ENCODE measurements at places on chromosomes 6 and 20.

- DNase-seq: no peak
These were observed 8.6 kb downstream of the ADTRP start for GRCh38 chr6:11769811-11770545.

GRCh38 chr20:60785785-60786184 lies 466.3 kb upstream of the CDH4 start:
- no peak for DNase-seq

DNA sequence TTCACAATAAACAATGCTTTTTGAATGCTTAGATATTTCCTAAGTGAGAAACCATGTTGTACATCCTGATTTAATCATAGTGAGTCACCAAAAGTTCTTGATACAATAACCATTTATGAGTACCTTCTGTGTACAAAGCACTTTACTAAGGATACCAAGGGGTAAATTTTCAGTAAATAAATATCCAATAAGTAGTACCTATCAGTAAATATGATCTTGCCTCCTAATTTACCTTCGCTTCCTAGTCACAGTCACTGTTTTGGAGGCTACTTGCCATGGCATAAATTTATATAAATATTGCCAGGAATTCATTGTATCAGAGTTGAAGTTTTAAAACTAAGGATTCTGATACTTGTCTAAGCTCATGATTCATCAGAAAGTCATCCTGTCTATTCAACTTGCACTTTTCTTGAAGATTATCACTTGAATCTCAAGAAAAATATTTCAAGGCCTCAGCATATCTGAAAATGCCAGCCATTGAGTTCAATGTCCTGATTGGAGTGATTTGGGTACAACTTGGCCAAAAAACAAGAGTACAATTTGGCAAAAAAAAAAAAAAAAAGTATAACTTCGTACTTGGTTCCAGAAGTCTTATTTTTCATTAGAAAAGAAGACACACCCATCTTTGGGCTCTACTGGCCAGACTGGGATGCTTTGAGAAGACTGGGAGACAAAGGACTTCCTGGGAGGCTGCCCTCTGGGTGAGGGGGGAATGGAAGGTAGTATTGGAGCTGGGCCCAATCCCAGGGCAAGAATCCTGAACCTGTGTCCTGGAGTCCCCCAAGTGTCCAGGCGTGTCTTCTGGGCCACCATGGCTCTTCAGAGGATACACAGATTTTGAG lies 32.8 kb downstream of the RAB22A start:
- DNase-seq: no peak

GRCh38 chr6:17872908-17873307 lies 114.5 kb downstream of the KIF13A start:
- no peak for DNase-seq

DNA sequence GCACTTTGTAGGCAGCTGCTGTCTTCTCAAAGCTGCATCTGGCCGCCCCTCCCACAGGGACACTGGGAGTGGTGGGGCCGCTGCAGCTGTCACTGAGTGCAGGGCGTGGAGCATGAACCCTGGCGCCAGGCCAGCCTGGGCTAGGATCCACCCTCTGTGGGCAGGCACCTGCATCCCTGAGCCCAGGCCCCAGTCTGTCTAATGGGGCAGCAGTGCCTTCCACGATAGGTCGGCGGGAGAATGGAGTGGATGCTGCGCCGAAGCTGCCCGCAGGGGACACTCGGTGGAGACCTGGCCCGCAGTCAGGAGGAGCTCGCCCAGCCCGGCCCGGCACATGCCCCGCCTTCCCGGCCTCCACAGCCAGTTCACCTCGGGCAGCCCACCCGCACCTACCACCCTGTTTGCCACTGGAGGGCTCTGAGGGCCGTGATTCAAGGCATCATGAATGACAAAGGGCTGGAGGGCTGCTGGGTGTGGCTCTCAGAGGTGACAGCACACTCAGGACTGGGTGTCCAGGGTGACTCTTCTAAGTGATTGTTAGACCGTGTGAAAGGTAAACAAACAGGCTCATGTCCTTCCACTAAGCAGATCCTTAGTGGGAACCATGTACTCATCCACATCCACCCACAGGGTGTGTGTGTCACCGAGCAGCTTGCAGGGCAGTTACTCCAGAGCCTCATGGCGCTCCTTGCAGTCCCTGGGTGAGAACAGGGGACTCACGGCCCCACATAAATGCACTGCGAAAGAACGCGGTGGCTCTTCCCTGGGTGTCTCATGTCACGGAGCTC lies 133.9 kb downstream of the AGPAT4 start:
- no peak for DNase-seq

GRCh38 chr6:45830441-45831139 lies 185.1 kb downstream of the CLIC5 start:
- DNase-seq: no peak

DNA sequence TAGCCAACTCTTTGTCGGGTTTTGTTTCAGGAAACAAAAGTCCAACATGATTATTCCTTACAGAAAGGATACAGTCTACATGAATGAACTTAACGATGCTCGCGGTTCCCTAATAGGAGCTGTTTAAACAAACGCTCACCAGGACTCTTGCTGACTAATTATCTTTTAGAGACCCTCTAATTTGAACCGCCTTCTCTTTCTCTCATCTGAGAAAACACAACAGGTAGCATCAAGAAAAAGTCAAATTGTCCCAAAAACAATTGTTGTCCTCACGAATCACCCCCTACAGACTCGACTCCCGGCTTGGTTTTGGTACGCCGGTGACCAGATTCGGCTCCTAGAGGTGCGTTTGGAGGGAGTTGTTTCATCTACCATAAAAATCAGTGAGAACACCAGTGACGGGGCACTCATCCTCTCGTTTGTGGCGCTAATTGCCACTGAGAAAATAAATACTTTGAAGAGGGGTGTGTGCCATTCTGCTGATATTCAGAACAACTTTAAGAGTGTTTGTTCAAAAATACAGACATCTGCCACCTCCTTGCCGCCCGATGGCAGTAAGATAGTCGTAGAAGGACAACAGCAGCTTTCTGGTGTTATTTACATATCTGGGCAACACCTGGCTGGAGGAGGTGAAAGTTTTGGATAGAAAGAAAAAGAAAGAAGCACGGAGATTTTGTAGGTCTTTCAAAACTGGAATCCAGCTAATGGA lies 1.1 kb upstream of the SIM1 start:
- no peak for DNase-seq

GRCh38 chr6:27263886-27264285 lies 16.4 kb downstream of the PRSS16 start:
- no peak for DNase-seq

GRCh38 chr6:127514179-127514772 lies 4.9 kb downstream of the MTCL3 start:
- DNase-seq: no peak

- no peak for DNase-seq
These were observed 90.2 kb downstream of the ADTRP start for GRCh38 chr6:11688425-11688709.

GRCh38 chr20:50774515-50774914 lies 20.3 kb upstream of the BCAS4 start:
- no peak for DNase-seq

- DNase-seq: no peak
These were observed at the start of gene MATN4 for GRCh38 chr20:45308117-45308778. Gene MATN4, minus strand, starts transcription at chr20:45308299. Its CDS starts 2,717 bp downstream, at chr20:45305582.

DNA sequence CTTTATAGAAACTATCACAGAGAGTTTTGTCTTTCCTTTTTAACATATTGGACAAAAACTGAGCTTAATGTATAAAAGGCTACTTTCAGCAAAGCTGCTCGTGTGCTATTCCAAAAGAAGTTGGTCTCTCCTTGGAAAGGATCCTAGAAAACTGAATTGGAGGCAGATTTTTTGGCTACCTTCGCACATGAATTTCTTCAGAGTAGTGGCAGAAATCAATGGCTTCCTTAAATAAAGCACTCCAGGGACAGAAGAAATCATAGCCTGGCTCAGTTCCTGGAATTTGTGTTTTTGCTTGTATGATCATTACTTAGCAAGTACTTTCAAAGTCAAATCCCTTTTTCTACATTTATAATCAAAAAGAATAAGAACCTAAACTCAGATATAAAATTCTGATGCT lies 780.3 kb downstream of the PHF3 start:
- no peak for DNase-seq

DNA sequence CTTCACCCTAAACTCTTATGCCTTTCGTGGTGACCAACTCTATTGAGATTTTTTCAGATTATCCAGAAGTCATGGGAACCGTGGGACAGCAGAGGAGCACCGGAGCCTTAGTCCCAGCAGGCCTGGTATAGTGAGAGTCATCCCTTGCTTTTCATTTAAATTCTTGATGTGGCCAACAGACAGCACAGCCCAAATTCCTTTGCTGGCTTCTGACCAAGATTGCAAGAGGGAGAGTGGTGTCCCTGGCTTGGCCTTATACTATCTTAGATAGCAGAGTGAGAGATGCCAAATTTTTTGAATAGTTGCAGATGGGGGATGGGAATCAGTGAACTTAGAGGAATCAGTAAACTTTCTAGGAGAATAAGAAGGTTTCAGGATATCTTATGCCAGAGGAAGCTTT lies 7.8 kb downstream of the STX11 start:
- no peak for DNase-seq

GRCh38 chr20:49529470-49529869 lies 38.5 kb downstream of the PTGIS start:
- no peak for DNase-seq

DNA sequence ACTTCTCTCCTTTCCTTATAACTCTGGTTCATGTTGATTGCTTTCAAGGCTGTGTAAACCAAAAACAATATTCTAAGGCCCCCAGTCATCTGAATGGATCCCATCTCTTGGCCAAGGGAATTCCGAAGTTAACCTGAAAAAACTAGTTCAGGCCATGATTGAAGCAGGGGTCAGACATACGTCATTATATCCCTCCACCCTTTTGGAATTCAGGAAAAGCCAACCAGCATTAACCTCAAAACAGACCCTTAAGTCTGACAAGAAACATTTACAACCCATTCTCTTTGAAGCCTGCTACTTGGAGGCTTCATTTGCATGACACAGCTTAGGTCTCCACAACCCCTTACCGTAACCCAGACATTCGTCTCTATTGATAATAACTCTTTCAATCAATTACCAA lies 39.7 kb downstream of the SLC26A8 start:
- DNase-seq: no peak

DNA sequence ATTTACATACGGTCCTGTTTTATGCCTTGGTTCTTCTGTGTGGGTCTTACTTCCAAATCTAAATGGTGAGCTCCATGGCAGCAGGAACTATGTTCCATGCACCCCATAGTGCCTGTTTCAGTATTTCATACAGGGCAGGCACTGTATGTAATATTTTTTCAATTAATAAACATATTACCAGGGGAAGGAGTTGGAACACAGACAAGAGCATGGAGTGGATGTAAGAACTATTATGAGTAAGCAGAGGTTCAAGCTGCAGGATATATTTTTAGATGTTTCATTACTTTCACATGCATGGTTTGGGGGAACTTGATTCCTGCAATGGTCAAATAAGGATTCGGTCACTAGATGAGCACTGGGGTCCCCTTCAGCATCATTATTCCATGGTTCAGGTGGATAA lies 108.3 kb downstream of the KIF13A start:
- DNase-seq: no peak

DNA sequence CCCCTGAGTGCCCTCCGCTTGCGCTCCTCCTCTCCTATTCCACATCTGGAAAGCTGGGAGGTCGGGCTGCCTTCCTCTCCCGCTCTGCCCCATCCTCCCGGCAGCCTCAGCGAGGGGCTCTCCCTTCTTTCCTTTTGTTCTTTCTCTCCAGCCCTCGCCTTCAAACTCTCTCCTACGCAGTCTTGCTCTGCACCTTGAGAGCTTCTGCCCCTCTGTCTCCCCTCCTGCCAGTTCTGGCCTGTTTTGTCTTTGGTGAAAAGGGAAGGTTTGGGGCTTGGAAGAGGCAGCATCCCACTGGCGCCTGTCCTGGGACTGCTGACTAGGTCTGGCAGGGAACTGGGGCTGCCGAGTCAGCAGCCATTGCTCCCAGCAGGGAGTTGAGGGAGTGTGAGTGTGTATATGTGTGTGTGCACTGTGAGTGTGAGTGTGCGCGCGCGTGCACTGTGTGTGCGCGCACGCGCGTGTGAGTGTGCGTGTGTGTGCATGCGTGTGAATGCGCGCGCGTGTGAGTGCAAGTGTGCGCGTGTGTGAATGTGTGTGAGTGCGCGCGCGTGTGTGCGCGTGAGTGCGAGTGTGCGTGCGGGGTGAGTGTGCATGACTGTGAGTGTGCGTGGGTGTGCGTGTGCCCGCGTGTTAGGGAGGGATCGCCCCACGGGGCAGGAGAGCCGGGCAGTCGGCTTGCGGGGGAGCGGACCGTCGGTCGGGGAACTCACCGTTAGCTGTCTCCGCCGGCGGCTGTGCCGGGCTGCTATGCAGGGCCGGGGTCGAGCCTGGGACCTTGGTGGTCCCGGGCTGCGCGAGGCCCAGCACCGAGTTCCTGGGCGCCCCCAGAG lies 523 bp downstream of the CPXM1 start:
- no peak for DNase-seq

DNA sequence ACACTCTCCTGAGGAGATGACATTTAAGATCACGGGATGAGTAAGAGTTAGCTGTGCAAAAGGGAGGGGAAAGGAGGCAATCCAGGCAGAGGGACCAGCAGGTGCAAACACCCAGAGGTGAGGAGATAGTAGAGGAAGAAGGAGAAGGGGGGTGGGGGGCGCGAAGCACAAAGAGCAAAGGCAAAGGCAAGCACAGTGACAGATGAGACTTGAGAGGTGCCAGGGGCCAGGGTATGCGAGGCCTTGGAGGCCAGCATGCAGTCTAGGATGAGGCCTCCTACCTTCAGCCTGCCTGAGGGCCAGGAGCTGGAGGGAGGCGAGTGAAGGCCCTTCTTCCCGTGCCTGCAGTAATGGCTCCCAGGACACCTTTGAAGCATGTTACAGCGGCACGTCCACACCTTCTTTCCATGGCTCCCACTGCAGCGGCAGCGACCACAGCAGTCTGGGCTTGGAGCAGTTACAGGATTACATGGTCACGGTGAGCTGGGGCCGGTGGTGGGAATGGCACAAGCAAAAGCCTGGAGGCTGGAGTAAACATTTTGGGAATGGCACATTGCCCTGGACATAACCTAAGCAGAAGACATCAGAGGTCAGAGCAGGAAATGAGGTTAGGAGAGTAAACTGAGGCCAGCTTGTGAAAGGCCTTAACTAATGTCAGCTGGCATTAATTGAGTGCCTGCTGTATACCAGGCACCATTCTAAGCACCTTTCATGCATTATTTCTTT lies 18.6 kb downstream of the CCM2L start:
- DNase-seq: no peak

DNA sequence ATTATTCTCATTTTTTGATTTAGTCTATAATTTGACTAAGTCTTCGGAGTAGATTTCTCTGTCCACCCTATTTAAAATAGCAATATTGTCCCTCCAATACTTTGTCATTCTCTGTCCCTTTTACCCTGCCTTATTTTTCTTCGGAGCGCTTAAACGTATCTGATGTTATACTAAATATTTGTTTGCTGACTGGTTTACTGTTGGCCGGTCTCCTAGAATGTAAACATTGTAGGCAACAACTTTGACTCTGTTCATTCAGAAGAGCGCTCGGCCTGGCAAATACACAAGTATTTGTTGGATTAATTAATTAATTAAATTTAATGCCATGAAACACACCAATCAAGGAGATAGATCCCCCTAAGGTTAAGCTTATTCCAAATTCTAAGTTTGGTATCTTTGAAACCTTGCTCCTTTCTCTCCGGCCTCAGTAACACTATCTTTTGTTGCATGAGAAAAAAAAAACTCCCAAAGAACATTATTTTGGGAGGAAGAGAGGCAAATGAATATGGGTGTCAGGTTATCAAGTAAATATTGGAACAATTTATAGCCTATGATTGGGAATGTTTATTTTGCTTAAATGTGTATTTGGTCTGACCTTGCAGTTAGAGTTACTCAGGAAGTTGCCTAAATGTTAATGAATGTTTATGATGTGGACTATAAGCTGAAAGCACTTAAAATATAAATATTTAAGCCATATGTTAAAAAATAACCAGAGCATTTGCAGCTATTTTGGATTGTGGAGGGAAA lies 231.1 kb downstream of the SOX4 start:
- DNase-seq: no peak
